Stimulated activated CD4-positive, alpha-beta T cell treated with anti-CD3 and anti-CD28 coated beads, TNF-alpha, amount 100 ng/mL, for 1 hour (primary cell): ENCODE measurements at places on chromosomes 4 and X.

DNA sequence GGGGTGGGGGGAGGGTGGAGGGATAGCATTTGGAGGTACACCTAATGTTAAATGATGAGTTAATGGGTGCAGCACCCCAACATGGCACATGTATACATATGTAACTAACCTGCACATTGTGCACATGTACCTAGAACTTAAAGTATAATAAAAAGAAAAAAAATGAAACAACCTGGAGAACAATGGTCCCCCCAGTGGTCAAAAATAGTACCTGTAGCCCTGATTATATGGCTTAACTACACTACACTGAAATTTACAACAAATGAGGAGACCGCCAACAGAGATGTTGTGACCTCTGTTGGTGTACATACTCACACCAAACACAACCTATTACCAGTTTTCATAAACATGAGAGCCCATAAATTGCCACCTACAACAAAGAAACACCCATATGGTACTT lies 7.3 kb upstream of the MAGEE1 start:
- no peak for DNase-seq

- no peak for DNase-seq
Observed at GRCh38 chrX:47637546-47638195, 7.9 kb upstream of the CFP start.

- no peak for DNase-seq
Observed at GRCh38 chrX:33211356-33212260, at the start of gene DMD. TSS of gene DMD (minus strand) at chrX:33211549. CDS start at chrX:33211312, 237 bp downstream.

- DNase-seq: no peak
Observed at GRCh38 chr4:181301735-181302710, 941.2 kb upstream of the TENM3 start.

- no peak for DNase-seq
Observed at GRCh38 chr4:112094330-112094729, 50.9 kb upstream of the FAM241A start.

DNA sequence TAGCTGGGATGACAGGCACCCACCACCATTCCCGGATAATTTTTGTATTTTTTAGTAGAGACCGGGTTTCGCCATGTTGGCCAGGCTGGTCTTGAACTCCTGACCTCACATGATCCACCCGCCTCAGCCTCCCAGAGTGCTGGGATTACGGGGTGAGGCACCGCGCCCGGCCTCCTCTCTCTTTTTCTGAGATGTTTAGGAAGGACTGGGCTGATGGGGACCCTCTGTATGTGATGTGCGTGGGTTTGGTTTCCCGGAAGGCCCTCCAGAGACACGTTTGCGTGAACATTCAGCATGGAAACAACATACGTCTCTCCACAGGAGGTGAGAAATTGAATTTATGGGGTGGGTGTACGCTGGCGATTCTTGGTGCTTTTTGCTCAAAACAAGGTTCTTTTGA lies 18.6 kb downstream of the SHOX start:
- DNase-seq: no peak

DNA sequence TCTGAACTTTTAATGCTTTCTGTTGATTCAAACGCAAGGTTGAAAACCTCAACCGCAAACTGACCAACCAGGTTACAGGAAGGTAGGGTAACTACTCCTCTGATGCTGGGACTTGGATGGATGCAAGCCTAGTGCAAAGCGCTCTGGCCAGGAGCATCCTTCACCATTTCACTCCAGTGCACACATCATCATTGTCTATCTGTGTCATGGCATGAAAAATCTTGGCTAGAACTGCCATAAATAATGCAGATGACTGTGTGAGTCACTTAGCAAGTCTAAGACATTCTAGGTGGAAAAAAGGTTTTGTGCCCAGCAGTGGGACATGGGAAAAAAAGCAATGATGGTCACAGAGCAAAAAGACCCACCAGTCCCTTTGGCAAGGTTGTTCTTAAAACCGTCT lies 10.9 kb downstream of the ADGRA3 start:
- no peak for DNase-seq

DNA sequence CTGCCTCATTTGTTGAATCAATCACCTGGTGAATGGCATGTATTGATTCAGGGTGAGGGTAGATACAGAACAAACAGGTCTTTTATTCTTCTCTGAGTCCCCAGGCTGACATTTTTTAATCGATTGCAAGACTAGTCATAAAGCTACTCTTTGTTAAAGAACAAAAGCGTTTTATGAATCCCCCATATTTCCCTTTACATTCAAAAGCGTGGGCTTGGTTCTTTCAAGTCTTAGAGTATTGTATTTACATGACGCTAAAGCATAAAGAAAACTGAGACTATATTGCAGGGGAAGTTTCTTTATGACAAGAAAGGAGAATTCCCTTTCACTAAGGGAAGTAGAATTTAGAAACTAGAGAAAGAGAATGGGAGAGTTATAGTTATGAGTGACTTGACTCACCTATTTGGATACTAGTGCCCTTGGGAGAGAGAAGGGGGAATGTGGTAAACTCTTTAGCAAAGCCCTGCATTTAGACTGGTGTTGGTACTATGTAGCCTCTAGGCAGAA lies 69.3 kb upstream of the PDE5A start:
- DNase-seq: no peak

DNA sequence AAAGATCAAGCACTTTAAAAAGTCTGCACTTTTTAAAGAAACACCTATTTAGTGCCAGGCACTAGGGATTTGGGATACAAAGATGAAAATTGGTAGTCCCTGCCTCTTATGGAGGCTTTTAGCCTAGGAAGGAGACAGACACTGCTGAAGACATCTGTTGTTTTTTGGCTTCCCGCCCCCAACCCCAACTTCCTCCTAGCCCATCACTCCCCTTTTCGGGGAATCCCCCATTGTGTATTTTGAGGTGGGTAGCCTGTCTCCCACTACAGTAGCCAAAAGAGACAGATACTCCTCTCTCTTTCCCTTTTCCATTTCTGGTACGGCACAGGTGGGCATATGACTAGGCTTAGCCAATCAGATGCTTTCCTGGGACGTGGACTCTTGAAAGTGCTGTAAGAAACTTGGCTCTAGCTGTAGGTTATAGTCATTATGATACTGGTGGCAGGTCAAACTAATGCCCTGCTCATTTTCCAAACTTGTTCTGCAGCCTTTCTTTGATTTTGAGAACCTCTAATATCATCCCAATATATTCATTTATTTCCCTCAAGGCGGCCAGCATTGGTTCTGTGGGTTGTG lies 194.6 kb upstream of the RBPJ start:
- no peak for DNase-seq

GRCh38 chrX:15274946-15275345 lies 5.1 kb upstream of the ASB9 start:
- no peak for DNase-seq

GRCh38 chrX:11478026-11478425 lies 184.8 kb downstream of the AMELX start:
- DNase-seq: no peak

DNA sequence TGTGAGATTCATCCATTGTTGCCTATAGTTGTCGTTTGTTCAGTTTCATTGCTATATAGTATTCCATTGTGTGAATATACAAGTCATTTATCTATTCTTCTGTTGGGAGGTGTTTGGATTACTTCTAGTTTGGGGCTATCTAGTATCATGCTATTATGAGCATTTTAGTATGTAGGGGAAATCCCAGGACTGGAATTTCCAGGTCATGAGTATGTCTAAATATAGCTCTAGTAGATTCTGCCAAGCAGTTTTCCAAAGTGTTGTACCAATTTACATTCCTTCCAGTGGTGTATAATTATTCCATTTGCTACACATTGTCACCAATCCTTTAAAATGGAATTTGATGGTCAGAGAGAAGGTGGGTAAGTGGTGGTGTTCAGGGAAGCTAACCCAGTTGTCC lies 30.1 kb downstream of the EGFL6 start:
- no peak for DNase-seq

DNA sequence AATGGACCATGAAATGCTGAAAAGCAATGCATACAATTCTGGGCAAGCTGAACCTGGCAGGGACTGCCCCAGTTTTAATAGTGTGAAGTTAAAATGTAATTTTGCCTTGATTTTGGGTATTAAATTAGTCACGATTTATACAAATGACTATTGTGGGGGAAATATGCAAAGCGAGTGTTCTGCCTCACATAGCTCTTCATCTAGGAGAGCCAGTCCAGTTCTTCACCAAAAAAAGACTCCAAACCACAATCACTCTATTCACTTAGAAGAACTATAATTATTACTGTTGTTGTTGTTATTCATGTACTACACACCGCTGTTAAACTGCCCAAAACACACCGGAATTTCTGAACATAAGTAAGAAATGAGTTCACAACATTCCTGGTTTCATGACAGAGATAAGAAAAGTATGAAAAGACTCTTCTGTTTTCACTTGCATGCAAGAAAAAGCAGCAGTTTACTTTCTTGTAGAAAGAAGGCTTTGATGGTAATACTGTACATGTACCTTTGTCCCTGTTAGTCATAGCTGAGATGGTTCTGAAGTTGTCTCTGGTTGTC lies 101.9 kb downstream of the QRFPR start:
- no peak for DNase-seq

DNA sequence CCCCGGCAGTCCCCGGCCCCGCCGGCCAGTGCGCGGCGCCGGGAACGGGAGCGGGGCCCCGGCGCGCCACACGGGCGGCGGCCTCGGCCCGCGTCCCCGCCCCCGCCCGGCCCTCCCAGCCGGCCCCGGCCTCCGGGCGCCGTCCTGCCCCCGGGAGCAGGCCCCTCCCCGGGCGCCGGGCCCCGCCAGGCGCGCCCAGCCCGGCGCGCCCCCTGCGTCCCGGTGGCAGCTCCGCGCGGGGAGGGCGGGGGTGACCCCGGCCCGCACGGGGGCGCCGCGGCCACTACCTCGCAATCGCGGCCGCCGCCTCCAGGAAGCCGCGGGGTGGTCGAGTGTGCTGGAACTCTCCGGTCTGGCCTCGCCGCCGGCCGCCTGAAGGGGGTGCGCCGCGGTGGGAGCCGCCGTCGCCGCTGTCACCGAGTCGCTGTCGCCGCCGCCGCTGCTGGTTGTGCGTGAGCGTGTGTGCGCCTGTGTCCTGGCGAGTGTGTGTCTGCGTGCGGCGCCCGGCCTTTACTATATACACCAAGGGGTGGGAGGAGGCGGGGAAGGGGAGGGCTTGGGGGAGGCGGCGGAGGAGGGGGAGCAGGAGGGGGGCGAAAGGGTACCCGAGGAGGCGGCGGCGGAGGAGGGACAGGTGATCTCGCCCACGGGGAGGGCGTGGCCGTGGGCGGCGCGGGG lies at the start of gene RAI2:
TSS of gene RAI2 (minus strand) at position 488 of the 678 bp plus-strand sequence. CDS start 59,288 bp downstream, outside the sequence.
- peak; percentile 11 for DNase-seq

DNA sequence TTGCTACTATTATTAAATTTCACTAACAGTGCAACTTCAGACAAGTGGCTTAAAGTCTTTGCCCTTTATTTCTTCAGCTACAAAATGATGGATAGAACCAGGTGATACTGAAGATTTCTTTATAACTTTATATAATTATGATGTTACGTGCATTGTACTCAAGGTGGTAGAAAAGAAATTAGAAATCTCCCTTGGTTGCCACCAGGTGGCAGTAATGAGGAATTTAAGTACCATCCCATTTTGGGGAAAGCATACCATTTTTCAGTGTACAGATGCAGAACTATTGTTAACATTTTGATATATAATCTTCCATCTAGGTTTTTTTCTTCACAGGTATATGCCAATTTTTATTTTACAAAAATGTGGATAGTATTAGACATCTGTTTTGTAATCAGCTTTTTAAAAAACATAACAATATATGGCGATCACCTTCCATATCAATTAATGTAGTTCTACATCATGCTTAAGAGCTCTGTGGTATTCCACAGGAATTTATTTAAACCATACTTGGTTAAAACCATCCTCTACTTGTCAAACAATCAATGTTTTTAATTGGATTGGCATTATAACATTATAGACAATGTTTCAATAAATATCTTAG lies 37.7 kb upstream of the RAB33B start:
- DNase-seq: no peak

DNA sequence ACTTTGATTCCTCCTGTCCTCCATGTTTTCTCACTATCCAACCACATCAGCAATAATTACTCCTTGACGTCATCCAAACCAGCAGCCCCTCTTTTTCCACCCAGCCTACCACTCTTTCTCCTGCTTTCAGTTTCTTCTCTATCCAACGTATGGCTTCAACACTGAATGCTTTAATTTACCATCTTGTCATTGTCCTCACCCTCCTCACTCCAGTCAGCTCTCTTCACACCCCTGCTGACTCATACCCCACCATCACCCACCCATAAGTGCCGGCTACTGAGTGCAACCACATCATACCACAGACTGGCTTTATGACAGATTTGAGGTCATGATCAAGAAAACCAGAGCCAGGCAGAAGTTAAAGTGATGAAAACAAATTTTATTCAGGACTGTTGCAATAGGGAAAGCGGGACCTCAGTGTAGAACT lies 9.8 kb upstream of the ANXA5 start:
- no peak for DNase-seq

DNA sequence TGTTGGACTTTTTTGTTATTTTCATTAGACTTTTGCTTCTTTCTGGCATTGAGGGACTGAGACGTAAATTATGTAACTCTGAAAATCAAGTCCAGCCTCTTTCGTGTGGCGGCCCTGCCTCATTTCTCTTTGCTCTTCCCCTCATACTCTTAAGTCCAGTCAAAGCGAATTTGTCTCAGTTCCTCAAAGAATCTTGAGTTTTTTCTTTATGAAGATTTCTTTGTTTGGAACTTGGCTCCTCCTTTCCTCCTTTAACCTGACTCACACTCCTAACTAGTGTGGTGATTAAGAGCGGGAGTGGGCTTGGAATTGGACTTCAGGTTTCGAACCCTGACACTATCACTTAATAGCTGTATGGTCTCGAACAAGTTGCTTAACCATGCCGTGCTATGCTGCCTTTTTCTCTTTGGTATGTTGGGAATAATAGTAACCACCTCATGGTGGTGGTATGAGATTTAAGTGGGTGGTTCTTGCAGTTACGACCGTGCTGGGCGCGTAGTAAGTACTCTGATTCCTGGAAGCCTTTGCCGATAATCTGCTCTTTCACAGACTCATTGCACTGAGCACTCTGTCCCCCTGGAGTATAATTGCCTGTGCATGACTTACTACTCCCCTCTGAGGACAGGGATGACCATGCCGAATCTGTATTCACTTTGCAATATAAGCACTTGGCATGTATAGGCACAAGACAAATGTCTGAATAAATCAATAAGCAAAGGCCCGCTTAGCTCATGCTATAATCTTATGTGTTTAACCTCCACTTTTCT lies 19.1 kb downstream of the FNIP2 start:
- no peak for DNase-seq

DNA sequence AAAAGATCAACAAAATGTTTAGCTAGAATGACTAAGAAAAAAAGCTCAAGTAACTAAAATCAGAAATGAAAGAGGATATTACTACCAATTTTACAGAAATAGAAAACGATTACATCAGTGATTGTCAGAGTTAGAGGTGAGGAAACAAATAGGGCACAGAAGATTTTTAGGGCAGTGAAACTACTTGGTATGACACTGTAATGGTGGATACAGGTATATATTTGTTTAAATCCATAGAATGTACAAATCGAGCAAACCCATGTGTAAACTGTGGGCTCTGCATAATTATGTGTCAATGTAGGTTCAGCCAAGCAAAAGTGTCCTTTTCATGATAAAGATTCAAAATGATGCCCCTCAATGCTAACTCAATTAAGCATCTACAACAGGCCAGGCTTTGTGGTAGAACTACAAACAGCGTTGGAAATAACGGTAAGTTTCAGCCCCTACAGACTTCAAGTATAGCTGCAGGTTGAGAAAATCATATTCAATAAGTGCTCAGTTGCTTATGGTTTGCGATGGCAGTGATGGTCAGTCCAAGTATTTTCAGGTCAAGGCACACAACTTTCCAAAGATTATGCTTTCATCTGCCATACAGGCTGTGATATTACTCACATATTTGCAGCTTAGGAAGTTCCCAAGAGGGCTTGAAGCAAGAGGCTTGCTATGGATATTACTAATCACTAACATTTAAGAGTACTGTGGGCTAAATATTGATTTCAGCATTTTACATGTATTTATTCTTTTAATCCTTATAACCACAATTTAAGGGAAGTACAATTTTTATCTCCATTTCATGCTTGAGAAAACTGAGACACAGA lies 158.6 kb downstream of the TET2 start:
- DNase-seq: no peak
